Fibroblast of villous mesenchyme (primary cell): ENCODE measurements at places on chromosomes 6 and 20.

DNA sequence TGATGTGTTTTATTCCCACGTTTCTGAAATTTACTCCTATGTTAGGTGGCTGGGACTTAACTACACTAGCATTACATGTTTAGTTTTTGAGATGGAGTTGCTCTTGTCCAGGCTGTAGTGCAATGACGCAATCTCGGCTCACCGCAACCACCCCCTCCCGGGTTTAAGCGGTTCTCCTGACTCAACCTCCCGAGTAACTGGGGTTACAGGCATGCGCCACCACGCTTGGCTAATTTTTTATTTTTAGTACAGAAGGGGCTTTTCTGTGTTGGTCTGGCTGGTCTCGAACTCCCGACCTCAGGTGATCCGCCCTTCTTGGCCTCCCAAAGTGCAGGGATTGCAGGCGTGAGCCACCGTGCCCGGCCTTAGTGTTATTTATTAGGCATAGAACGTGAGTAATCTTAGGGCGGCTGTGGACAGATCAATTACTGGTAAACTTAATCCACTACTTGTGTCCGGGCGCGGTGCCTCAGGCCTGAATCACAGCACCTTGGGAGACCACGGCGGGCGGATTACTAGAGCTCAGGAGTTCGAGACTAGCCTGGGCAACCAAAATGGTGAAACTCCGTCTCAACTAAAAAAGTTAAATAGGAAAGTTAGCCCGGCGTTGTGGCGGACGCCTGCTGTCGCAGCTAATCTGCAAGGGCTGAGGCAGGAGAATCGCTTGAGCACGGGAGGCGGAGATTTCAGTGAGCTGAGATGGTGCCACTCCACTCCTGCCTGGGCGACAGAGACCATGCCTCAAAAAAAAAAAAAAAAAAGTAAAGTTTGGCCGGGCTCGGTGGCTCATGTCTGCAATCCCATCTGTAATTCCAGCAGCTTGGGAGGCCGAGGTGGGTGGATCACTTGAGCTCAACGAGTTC is 123.7 kb upstream of the BTN3A2 start:
- DNase-seq: peak; percentile 88

- DNase-seq: no peak
Measured at GRCh38 chr6:162403031-162403430, 324.5 kb downstream of the PRKN start.

GRCh38 chr6:150830439-150831165 is 34.9 kb upstream of the MTHFD1L start:
- no peak for DNase-seq

GRCh38 chr20:45039475-45039820 is 61.5 kb downstream of the KCNS1 start:
- DNase-seq: peak; percentile 41

GRCh38 chr20:11901127-11901526 is 16.6 kb upstream of the BTBD3 start:
- DNase-seq: peak; percentile 65

DNA sequence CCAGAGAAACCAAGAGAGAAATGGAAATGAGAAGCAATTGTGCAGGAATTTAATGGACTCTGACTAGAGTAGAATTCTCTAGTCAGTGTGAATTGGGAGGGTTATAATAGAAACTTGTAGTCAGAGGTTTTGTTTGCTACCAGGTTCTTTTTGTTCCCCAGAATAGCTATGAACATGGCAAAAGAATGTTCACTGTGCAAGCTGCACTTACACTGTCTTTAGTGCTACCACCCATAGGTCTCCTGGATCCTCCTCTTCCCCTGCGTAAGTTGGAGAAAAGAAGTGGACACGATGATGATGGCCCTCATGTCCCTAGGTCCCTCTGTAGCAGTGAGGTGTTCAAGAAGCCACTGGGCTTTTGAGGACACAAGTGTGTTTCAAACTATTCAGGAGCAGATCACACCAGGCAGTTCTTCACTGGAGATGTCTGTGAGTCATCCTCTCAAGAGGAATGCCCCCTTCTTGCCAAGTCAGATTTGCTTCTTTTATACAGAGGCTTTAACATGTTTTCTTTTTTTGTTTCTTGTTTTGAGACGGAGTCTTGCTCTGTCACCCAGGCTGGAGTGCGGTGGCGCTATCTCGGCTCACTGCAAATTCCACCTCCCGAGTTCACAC is 47.6 kb upstream of the SMIM8 start:
- peak; percentile 52 for DNase-seq

DNA sequence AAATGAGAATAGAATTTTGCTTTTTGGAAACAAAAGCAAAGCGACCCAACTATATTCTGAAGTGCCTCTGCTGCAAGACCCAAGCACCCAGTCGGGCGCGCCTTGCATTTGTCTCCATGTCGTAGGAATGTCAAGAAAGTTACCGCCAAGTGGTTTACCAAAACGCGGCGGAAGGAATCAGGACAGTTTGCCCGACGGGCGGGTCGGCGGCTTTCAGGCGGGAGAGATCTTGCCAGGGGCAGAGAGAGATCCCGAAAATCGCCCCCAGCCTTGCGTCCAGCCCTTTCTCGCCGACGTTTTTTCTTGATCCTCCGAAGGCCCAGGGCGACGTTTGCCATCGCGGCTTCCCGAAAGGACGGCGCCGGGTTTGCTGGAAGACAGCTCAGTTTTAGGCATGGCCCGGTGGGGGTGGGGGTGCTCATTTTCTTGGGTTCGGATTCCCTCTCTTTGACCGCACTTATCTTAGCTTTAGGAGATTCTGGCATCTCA is 4.0 kb upstream of the LIN28B start:
- peak; percentile 38 for DNase-seq

DNA sequence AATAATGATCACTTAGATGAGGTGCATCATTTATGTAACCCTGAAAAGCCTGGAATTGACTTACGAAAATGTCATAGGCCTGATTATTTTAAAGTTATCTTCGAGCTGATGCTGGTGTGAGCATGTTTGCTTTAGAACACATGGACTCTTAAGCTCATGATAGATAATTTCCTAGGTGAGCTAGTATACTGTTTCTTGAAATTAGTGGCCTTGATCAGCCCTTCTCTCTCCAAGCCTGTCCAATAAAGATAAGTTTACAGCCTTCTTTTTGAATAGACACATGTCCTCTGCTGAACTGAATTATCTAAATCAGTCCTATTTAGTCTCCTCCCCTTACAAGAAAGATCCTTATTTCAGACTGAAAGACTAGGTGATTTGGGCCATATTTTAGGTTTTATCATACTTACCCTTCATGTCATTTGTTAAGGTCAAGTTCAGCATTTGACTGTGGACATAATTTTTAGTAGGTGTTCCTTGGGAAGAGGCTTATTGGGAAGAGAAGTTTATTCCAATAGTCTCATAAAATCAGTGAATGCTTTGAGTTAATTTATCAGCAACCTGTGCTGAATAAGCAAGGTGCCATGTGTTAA is 15.3 kb downstream of the FOXO3 start:
- no peak for DNase-seq

DNA sequence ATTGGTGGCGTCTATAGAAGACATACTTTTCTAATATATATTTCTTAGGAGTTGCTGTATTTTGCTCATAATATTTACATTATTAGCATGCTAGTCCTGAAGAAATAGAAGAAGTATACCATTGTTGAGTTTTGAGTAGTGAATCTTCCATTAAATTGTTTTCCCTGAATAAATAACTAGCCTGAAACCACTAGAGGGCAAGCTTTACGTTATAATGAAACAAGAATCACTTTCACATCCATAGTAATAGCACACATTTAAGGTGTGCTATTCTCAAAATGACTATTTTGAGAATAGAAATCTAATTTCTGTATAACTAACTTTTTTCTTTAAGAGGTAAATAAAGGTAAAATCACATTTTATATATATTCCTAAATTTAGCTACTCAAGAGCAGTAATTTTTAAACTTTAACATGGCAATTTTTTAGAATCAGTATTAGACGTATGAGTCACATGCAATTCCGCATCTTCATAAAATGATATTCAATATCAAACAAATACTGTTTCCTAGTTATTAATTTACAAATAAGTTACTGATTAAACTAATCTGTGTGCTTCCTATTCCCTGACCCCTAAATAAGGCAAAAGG is 213.2 kb upstream of the MANEA start:
- DNase-seq: peak; percentile 7
